ENCODE measurements at places on chromosomes 3 and 15.

- DNase-seq: no peak
Measured at GRCh38 chr15:39415634-39416033, 165.2 kb upstream of the THBS1 start.

GRCh38 chr3:125067225-125067624 is 11.4 kb upstream of the HEG1 start:
- no peak for DNase-seq

GRCh38 chr3:107213044-107213669 is 164.1 kb upstream of the CCDC54 start:
- DNase-seq: no peak

DNA sequence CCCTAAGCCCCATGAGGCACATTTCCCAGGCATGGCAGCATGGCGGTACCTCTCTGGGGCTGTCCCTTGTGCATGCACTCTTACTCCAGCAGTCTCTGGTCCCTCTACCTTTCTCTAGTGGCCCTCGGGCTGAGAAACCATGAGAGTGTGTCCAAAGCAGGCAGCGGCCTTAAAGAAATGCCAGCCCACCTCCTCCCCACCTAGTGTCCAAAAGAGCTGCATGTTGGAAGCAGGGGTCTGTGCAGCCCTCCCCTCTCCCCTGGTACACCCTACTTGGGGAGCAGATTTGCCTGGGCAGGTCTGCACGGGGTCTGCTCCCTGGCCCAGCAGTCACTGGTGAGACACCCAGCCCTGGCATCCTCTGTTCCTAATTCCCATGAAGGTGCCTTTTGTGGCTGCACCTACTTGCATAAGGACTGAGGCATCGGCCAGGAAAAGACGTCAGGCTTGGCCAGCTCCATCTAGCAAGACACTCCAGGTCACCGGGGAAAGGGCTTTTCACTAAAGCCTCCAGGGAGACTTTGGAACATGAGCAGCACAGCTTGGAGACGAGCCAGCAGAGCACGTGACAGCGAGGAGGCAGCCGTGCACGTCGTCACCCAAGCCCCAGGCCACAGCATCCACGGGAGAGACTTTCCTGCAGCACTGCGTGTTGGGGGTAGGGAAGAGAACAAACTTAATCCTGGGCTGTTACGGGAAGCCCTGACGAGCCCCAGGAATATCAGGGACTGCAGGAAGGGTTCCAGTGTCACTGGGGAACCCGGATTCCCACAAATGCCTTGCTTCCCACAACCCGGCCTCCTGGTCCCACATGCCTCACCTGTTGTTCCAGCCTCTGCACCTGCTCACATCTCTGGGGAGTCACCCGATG is 38.8 kb downstream of the TM2D3 start:
- DNase-seq: no peak
